Germinal center (tissue), 1 donor: ENCODE measurements at places on chromosomes 16 and 17.
A peak's percentile ranks its signal among the peaks of the same experiment; 100 is the strongest.

GRCh38 chr17:28407974-28408306, 1.9 kb upstream of the SLC46A1 start:
- no peak for DNase-seq

GRCh38 chr17:47301161-47301560, 22.6 kb upstream of the EFCAB13 start:
- no peak for DNase-seq

GRCh38 chr17:17269926-17270773, 10.9 kb downstream of the COPS3 start:
- no peak for DNase-seq

DNA sequence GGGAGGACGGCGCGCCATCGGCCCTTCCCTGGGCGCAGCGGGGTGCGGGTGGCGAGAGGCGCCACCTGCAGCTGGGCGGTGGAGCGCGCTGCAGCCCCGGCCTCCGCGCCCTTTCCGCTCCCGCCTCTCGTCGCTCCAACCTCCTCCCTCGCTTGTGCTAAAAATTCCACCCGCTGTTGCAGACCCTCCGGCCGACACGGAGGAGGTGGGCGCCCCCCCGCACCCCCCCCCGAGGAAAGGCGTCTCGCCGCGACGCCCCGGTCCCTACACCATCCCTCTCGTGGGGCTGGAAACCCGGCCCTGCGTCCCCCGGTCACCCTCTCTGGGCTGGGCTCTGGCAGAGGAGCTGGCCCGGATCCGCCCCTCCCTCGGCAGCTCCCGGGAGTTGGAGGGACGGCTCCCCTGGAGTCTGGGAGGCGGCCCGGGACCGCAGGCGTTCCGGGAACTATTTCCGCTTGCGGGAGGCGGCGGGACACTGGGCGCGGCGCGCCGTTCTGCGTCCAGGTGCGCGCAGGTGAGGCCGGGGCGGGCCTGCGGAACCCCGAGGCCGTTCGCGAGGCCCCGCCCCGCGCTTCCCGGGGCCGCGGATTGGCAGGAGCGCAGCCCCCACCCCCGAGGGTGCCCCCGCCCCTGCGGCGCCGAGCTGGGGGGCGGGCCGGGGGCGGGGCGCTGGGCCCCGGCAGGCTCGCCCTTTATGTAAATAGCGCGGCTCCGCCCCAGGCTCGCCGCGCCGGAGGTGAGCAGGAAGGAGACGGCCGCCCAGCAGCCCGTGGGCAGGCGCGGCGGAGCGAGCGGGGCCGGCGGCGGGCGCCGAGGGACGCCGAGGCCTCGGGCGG, at the start of gene LLGL2:
TSS of gene LLGL2 (plus strand) at position 728 of the 836 bp plus-strand sequence. CDS start 17,730 bp downstream, outside the sequence.
- DNase-seq = peak; percentile 98

- no peak for DNase-seq
Observed at GRCh38 chr16:5025171-5025632, 8.5 kb downstream of the NAGPA start.

DNA sequence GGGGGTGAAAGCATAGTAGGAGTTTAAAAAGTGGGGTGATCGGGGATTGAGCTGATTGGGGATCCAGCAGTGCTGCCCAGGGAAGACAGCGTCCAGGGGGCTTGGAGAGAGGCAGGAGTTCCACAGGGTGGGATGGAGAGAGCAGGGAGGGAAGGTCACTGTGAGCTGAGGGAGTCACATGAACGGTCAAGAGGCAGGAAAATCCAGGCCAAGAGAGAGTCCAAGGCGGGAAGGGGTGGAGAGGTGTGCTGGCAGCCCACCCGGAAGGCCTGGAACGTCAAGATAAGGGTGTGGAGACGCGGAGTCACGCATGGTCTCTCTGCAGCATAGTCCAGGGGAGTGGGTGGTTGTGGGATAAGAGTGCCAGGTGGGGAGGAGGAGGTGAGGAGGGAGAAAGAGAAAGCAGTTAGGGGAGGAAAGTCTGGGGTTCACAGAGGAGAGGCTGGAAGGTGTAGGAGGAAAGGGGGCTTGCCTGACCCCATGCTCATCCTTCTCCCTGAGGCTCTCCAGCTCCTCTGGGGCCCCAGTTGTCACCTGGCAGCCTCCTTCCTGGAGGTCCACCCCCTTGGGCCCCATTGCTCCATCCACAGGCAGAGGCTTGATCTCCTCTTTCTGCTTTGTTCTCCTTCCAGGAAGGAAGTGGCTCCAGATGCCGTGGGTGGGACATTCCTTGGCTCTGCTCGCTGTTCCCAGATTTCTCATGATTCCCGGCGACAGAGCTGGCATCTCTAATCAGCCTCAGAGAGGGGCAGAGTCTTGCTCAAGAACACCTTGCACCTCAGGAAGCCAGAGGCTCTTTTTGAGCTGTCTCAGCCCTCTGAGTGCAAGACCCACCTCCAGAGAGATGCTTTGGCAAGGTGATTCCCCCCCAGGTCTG, 28.7 kb downstream of the CCR7 start:
- DNase-seq = no peak
